Right renal pelvis (tissue), 4 donors: ENCODE measurements at places on chromosomes 3 and 15.

- DNase-seq = no peak
These were observed 5.1 kb upstream of the HAPLN3 start for GRCh38 chr15:88900309-88900981.

- no peak for DNase-seq
These were observed 3.9 kb upstream of the CHSY1 start for GRCh38 chr15:101255615-101256241.

GRCh38 chr3:151096716-151097115, 11.3 kb downstream of the MED12L start:
- no peak for DNase-seq

DNA sequence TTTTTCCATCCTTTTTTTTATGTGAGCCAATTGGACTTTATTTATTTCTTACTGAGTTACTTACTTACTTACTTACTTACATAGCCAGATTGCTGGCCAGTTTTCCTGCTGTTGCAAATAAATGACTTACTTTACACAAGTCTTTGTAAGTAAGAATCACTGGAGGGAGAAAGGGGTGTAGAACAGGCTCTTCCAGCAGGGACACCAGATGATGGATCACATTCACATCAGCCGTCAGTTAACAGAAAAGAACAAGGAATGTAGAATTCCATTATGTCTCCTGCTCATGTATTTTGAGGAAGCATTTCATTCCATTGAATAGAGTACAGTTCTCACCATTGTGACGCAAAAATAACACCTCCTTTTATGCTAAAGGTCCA, 188.6 kb downstream of the FNDC3B start:
- no peak for DNase-seq

DNA sequence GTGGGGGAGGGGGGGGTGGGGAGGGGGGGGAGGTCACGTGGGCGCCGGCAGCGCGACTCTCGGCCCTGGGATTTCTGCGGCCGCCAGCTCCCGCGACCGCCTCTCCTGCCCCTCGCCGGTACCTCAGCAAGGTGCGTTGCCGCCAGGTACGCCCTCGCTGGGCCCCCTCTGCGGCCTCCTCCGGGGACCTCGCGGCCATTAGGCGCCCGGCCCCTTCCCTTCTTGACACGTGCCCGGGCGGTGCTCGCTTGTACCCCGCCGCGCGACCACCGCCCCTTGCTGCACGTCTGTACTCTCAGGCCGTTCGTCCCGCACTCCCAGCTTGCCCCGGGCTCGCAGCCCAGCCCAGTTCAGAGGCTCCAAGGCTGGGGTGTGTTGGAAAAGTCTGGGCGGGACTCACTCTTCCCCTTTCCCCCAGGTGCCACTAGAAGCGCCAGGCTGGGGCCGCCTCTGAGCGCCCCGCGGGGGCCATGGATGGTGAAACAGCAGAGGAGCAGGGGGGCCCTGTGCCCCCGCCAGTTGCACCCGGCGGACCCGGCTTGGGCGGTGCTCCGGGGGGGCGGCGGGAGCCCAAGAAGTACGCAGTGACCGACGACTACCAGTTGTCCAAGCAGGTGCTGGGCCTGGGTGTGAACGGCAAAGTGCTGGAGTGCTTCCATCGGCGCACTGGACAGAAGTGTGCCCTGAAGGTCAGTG, at the start of gene MAPKAPK3:
MAPKAPK3 (plus strand) TSS at position 56 of the 696 bp plus-strand sequence; CDS start at position 471, 415 bp downstream.
- no peak for DNase-seq

DNA sequence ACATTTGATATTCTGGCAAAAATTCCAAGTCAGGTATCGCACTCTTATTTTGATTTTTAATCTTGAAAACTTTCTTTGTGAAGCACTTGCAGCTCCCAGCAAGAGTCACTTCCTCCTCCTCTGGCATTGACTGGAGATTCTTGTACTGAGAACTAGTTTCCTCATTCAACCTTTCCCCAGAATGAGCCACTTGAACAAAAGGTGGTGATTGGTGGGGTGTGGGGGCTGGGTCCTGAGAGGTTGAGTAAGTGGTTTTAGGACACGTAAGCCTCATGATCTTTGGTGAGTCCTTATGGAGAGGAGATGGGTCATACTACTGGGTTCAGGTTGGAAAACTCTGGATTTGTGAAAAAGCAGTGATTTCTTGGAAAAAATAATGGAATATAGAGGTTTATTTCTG, 32.3 kb upstream of the ONECUT1 start:
- DNase-seq = no peak
